Mesangial cell (primary cell): ENCODE measurements at places on chromosomes 3 and 15. TPM values are rescaled to one million over a fixed set of nuclear protein-coding genes. Genes with fewer than 3 reads are reported as not detected.

TRH gene
- total RNA-seq = not detected in 2 replicates

P2RY12 gene
- not detected in 2 replicates for total RNA-seq

FAM227B gene
- total RNA-seq = 1.1 and 1.4 TPM in 2 replicates

CEMIP gene
- 0.49 and 0.51 TPM in 2 replicates for total RNA-seq

CCR4 gene
- not detected in 2 replicates for total RNA-seq

SCN5A gene
- 0.76 and 2.9 TPM in 2 replicates for total RNA-seq

TP53BP1 gene
- 25.7 and 27.9 TPM in 2 replicates for total RNA-seq

LYSMD4 gene
- total RNA-seq = 8.5 and 8.6 TPM in 2 replicates

NDN gene
- total RNA-seq = 56.5 and 64.7 TPM in 2 replicates

AHSG gene
- not detected in 2 replicates for total RNA-seq

VGLL3 gene
- 15.6 and 19.7 TPM in 2 replicates for total RNA-seq

THRB gene
- total RNA-seq = 3.6 and 13.4 TPM in 2 replicates

WDR93 gene
- 0.16 and 0.25 TPM in 2 replicates for total RNA-seq

HTR3E gene
- not detected in 2 replicates for total RNA-seq

SPTBN5 gene
- total RNA-seq = under 0.01 and 0.25 TPM in 2 replicates

TWF2 gene
- total RNA-seq = 141 and 180 TPM in 2 replicates

MEIS2 gene
- 47.4 and 58.3 TPM in 2 replicates for total RNA-seq

CCDC13 gene
- total RNA-seq = 0.25 and 0.33 TPM in 2 replicates

CHDH gene
- 1.5 and 2.0 TPM in 2 replicates for total RNA-seq

CCDC12 gene
- 17.7 and 22.2 TPM in 2 replicates for total RNA-seq

PPP1R14D gene
- total RNA-seq = not detected in 2 replicates

ATOSA gene
- total RNA-seq = 6.4 and 16.7 TPM in 2 replicates

ITPKA gene
- total RNA-seq = 5.4 and 8.4 TPM in 2 replicates

CHRM5 gene
- under 0.01 TPM in 1 of 2 replicates, not detected in the other for total RNA-seq

GCNT3 gene
- 1.6 TPM in 2 replicates for total RNA-seq

SEMA5B gene
- total RNA-seq = not detected in 2 replicates

SLTM gene
- total RNA-seq = 30.6 and 34.5 TPM in 2 replicates

FETUB gene
- not detected in 2 replicates for total RNA-seq

FEZF2 gene
- total RNA-seq = not detected in 2 replicates

NEO1 gene
- 12.9 and 34.9 TPM in 2 replicates for total RNA-seq

CTDSPL2 gene
- total RNA-seq = 33.0 and 63.7 TPM in 2 replicates
